Fibroblast of skin of scalp (primary cell): ENCODE measurements at places on chromosomes 1 and 21.
A peak's percentile ranks its signal among the peaks of the same experiment; 100 is the strongest.

GRCh38 chr1:178648151-178648550, 76.9 kb upstream of the RALGPS2 start:
- DNase-seq = no peak

DNA sequence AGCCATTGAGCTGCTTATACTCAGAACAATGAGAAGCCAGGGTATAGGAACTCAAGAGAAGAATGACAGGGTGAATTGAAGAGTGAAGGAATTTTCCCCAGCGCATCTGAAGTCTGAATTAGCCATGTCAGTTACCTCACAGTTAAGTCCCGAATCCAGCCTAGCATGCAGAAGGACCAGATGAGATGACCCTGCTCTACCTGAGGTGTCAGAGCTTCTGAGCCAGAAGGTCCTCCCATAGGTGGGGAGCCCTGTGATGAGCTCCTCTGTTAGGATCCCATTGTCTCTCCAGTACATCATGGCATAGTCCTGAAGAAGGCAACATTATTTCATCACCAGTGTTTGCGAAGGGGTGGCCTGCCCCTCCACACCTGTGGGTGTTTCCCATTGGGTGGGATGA, 68.2 kb downstream of the OVGP1 start:
- no peak for DNase-seq

GRCh38 chr1:79373481-79374125, 367.1 kb upstream of the ADGRL4 start:
- peak; percentile 70 for DNase-seq

DNA sequence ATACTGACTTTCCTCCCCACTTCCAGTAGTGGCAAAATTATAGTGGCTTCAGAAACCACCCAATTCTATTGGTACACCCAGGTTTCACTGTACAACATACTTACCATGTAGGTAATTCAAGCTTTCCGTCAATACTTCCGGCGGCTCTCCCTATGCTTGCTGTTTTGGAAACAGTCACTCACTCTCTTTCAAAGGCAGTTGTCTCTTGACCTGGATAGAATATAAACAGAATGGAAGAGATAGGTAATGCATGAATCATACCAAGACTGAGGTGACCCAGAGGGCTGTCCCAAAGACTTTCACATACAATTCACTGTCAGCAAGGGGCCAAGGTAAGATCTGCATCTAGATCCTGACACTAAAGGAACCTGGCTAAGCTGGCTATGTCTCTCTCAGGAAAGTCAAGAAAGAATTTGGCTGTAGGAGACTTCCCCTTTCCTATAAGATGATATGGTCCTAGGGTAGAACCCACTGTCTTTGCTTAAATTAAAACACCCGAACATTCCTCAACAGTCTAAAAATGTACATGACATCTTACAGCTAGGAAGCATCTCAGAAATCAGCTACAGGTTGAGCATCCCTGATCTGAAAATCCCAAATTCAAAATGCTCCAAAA, 59.6 kb downstream of the LUZP1 start:
- DNase-seq = no peak

DNA sequence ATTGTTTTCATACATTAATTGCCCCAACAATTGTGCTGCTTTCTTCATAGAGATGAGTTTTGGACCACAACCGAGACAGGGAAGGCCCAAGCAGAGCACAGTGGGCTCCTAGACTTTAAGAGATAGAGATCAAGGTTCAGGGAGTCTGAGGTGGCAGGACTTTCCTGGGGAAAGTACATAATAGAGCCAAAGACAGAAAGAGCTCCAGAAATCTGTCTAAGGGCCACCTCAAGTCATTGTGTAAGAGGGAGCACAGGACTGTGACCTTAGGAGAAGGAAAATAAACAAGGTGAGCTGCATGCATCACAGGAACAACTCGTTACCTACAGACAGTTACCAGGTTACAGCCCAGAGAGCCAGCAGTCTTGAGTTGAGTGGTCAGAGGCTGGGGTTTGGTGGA, 41.3 kb upstream of the CR2 start:
- no peak for DNase-seq

- DNase-seq = no peak
Observed at GRCh38 chr21:28781602-28782276, 210.9 kb downstream of the LTN1 start.
